Naive B cell (primary cell): ENCODE measurements at places on chromosomes 13 and 19. TPM values are rescaled to one million over a fixed set of nuclear protein-coding genes. Genes with fewer than 3 reads are reported as not detected.

- no peak overlapping the region for H3K4me3 ChIP-seq
- no peak overlapping the region for H3K27ac ChIP-seq
- no peaks in the 10 kb centered on the region for H3K4me1 ChIP-seq
- DNase-seq: no peak
- H3K36me3 ChIP-seq: no peaks in the 10 kb centered on the region
- no peaks in the 10 kb centered on the region for H3K27me3 ChIP-seq
Observed at GRCh38 chr13:103894626-103895025, 828.4 kb upstream of the SLC10A2 start.

UBE2S gene
- polyA plus RNA-seq: 41.3 TPM

DNA sequence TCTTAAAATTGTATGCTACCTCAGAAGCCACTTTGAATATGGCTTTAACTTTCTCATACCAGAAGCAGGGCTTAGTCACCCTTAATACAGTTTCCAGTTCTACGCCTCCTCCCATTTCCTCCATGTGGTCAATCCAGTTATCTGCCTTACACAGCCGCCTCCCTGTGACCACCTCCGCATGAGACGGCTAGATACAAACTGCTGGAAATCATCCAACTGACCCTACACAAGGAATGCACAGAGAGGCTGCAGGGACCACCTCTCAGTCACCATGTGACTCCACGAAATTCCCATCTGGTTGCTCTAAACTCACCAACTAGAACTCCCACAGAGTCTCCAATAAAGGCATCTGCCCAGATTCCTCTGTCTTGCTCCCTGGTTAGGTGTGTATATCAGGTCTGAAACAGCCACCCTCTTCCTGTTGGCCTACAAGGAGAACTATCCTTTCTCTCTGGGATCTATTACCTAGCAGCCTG, 6.8 kb downstream of the ZNF564 start:
- peaks cover 8% of the 10 kb centered on the region for H3K36me3 ChIP-seq
- no peaks in the 10 kb centered on the region for H3K27me3 ChIP-seq
- H3K27ac ChIP-seq: peak overlapping the region; percentile 57
- no peak for DNase-seq
- peaks cover 41% of the 10 kb centered on the region for H3K4me1 ChIP-seq

GRCh38 chr19:35696835-35697234, 7.5 kb upstream of the ZBTB32 start:
- H3K4me1 ChIP-seq: peaks cover 6% of the 10 kb centered on the region
- no peak overlapping the region for H3K27ac ChIP-seq
- no peak for DNase-seq
- H3K27me3 ChIP-seq: peaks cover 4% of the 10 kb centered on the region
- no peak overlapping the region for H3K4me3 ChIP-seq
- no peaks in the 10 kb centered on the region for H3K36me3 ChIP-seq

DNA sequence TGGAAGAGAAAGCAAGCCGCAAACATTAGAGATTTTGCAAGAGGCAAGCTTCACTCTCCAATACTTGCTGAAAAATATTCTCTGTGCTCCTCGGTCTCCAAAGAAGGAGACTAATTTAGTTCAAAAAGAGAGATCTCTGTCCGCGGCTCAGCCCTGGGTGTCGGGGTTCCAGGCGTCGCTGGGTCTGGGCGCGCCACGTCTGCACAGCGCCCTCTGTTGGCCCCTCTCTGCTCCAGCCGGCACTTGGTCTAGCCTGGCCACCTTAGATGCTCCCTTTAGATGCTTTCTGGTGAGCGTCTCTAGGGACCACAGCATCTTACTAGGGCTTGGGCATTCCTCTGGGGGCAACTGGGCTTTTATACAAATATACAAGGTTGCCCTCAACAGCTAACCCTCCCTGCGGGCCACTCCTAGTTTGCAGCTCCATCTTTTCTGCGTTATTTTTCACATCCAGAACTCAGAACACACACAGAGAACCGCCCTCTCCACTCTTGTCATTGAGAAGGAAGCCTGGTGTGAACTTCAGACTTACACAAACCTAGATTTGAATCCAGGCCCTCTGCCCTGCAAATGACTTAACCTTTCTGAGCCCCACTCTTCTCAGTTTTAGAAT, 78.3 kb downstream of the CYSLTR2 start:
- no peak overlapping the region for H3K27ac ChIP-seq
- DNase-seq: peak; percentile 7
- H3K36me3 ChIP-seq: no peaks in the 10 kb centered on the region
- H3K4me1 ChIP-seq: peaks cover 4% of the 10 kb centered on the region
